ENCODE measurements at places on chromosomes 1 and 21. TPM values are rescaled to one million over a fixed set of nuclear protein-coding genes. Genes with fewer than 3 reads are reported as not detected.
A peak's percentile ranks its signal among the peaks of the same experiment; 100 is the strongest.

DNA sequence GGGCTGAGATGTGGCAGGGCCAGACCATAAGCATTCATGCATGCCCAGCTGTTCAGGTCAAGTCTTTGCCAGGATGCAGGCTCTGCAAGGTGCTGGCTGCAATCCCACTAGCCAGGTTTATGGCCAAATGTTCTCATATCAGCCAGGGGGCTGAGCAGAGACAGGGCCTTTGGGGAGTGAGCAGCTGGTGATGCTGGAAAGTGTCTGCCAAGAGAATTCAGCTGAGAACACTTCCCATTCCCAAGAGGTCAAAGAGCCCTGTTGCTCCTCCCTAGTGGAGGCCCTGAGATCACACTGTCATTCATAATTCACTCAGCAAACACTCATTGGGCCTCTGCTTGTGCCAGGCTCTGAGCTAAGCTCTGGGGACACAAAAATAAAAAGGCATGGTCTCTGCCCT lies 150.3 kb downstream of the DMRTA2 start:
- no peak for DNase-seq
- H3K4me1 ChIP-seq: no peaks in the 10 kb centered on the region
- no peaks in the 10 kb centered on the region for H3K36me3 ChIP-seq
- H3K4me3 ChIP-seq: no peak overlapping the region

DNA sequence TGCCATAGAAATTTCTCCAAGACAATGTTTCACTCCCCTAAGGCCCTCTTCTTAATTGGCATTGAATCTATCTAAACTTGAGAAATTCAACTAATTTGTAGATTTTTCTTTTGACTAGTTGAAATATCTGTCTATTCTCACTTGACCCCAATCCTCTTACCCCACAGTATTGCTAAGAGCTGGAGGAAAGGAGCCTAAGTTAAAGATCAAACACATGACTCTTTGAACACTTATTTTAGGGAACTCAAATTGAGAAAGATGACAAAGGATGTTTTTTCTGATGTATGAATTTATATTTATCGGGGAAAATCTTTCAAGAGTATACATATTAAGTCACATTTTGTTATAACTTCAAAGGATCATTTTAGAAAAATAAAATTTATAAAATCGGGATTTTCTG lies 3.6 kb downstream of the MR1 start:
- peaks cover 3% of the 10 kb centered on the region for H3K4me1 ChIP-seq
- H3K4me3 ChIP-seq: no peak overlapping the region
- DNase-seq: no peak
- H3K27me3 ChIP-seq: no peaks in the 10 kb centered on the region

GRCh38 chr21:46196733-46197132 lies 12.5 kb upstream of the SPATC1L start:
- H3K36me3 ChIP-seq: peaks cover 19% of the 10 kb centered on the region
- H3K27me3 ChIP-seq: no peaks in the 10 kb centered on the region
- no peak overlapping the region for H3K4me3 ChIP-seq
- H3K27ac ChIP-seq: no peak overlapping the region
- no peak for DNase-seq

DNA sequence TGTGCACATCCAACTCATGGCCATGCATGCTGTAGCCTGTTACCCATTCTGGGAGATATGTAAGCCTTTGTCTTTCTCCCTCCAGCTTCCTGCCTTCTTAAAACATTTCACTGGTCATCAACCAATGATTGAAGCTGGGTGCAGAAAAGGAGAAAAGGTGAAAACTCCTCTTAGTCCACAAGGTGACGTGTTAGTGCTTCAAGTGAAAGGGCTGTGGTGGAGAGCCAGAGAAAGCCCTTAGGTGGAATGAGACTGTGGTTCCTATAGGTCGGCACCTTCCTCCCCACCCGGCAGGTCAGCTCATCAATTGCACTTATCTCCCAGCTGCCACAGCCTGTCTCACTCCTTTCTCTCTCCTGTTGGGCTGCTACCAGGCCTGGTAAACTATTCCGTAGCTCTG lies 30.4 kb downstream of the ERG start:
- no peak overlapping the region for H3K27ac ChIP-seq
- H3K36me3 ChIP-seq: no peaks in the 10 kb centered on the region
- no peak overlapping the region for H3K4me3 ChIP-seq
- H3K4me1 ChIP-seq: no peaks in the 10 kb centered on the region
- H3K27me3 ChIP-seq: no peaks in the 10 kb centered on the region

DNA sequence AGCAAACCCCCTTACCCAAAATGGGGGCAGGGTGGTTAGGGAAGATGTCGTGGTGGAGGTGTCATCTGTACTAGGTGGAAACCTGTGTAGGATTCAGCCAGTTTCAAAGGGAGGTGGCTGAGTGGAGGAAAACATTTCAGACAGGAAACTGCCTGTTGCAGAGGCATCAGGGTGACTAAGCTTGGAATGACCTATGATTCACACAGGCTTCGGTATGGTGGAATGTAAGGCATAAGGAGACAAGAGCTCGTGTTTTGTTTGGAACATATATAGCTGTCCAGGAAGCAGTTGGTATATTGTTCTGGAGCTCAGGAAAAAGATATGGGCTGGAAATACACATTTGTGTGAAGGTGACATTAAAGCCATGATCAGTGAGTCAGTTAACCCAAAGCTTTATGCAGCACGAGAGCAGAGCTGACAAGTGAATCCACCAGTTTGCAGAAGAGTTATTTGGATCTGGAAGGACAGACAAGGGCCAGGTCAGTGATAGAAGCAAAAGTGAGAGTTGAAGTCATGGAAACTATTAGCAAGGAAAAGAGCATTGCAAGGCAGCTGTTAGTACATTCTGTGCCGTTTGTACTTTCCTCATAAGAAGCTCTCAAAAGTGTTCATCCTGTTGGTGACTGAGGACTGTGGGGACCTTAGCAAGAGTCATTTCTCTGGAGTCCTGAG lies 12.2 kb downstream of the UTP25 start:
- DNase-seq: no peak
- H3K36me3 ChIP-seq: peaks cover 9% of the 10 kb centered on the region
- H3K27ac ChIP-seq: no peak overlapping the region
- no peaks in the 10 kb centered on the region for H3K27me3 ChIP-seq

- peaks cover 16% of the 10 kb centered on the region for H3K4me1 ChIP-seq
- peak overlapping the region; percentile 96 for H3K4me3 ChIP-seq
- peak overlapping the region; percentile 91 for H3K27ac ChIP-seq
- H3K27me3 ChIP-seq: no peaks in the 10 kb centered on the region
- DNase-seq: peak; percentile 89
- no peaks in the 10 kb centered on the region for H3K36me3 ChIP-seq
Measured at GRCh38 chr1:247331172-247331524, 519 bp downstream of the ZNF496 start.

GRCh38 chr21:46667741-46668380 lies 32.4 kb downstream of the PRMT2 start:
- no peak overlapping the region for H3K27ac ChIP-seq
- DNase-seq: no peak
- no peaks in the 10 kb centered on the region for H3K4me1 ChIP-seq
- H3K4me3 ChIP-seq: peak overlapping the region; percentile 16

Gene OR2L3
- total RNA-seq: not detected

Gene BGLAP
- total RNA-seq: 2.2 TPM
